Stimulated activated CD8-positive, alpha-beta memory T cell treated with anti-CD3 and anti-CD28 coated beads, Interleukin-7, amount 100 ng/mL, for 48 hours (primary cell): ENCODE measurements at places on chromosomes 3 and 15.

- no peak for DNase-seq
These were observed 378.6 kb upstream of the MCTP2 start for GRCh38 chr15:93852761-93853160.

DNA sequence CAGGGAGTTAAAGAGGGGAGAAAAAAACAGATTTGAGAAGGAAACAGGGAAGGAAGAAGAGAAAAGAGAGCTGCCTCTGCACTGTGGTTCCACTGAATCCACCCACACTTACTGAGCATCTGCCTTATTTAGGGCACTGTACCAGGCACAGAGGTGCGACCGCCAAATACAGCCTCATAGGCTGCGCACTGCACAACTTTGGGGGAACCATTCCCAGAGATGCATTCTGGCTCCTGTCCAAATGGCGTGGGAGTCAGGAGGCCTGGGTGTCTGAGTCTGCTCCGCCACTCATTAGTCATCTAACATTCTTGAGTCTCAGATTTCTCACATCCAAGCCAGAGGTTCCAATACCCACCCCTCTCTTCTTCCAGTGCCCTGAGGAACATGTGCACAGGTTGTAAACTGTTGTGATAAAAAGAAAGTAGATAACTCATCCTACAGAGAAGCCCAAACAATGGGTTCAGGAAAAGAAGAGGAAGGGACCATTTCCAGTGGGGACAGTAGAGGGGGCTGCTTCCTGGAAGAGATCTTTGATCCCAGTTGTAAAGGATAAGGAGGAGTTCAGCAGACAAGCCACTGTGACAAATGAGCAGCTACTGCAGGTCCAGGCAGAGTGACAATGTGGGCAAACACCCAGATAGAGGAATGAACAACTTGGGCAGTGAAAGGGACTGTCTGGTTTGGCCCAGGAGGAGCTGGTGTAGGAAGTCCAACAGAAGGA, 254.6 kb downstream of the UACA start:
- DNase-seq, result no peak

DNA sequence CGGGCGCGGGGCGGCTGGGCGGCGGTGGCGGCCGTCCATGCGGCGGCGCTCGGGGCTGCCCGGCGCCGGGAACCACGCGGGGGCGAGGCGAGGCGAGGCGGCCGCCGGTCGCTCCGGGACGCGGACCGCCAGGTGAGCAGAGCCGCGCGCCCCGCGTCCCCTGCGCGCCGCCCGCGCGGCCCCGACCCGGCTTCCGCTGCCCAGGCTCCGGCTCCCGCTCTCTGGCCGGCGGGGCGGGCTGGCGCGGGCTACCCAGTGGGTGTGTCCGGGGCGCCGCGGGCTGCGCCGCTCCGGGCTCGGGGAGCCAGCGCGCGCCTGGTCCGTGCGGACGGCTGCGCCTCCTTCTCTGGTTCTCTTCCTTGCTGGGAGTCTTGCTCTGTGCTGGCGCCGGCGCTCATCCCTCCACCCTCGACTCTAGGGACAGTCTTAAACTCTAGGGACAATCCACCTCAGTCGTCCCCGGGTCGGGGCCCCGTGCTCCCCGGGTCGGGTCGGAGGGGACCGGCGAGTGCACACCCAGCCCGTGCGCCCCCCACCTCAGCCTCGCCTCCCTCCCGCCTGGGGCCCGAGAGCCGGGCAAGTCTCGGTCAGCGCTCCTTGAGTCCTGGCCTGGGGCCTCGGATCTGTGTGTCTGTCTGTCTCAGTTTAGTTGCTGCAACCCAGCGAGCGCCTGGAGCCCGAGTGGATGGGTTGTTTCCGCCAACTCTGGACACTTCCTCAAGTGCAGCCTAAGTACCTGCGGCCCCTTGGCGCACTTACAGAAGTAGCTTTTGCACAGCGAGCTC, 488 bp downstream of the THSD4 start:
- no peak for DNase-seq

DNA sequence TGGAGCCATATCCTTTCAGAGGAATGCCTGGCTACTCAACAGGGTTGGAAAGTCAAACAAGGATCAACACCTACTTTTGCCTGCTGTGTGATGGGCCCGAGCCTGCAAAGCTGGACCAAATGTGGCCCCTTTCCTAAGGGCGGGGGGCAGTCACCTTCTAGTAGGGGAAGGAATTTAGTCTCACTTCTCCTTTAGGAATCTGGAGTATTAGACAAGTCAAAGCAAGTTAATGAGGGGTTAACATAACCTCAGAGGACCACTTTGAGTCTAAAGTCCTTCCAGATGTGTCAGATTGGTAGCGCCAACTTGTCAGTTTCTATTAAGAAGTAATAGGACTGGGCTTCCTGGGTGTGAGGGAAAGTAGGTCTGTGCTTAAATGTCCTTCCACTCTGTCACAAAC, 6.8 kb downstream of the EXOSC7 start:
- DNase-seq, result no peak

DNA sequence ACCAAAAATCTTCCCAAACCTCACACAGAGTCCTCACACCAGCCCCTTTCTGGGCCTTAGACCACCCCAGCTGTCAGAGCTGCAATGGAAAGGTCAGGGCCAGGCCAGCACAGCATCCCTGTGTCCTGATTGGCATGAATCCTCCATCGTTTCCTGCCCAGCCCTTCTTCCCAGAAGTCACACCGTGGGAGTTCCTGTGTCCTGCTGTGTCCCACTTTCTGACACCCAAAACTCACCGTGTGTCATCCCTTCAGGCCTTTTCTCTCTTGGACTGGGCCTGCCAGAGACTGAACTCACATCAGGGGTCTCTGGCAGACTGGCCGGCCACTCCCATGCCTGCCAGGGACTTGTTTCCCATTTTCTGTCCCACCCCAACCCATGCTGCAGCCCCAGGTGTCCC, 32.5 kb upstream of the CHRNB4 start:
- DNase-seq, result no peak

GRCh38 chr15:62785881-62786828, 256.4 kb upstream of the TPM1 start:
- DNase-seq, result no peak

GRCh38 chr15:95196176-95196915, 965.0 kb downstream of the MCTP2 start:
- DNase-seq, result no peak

- DNase-seq, result no peak
These were observed 35.2 kb downstream of the HMCES start for GRCh38 chr3:129313665-129314385.

DNA sequence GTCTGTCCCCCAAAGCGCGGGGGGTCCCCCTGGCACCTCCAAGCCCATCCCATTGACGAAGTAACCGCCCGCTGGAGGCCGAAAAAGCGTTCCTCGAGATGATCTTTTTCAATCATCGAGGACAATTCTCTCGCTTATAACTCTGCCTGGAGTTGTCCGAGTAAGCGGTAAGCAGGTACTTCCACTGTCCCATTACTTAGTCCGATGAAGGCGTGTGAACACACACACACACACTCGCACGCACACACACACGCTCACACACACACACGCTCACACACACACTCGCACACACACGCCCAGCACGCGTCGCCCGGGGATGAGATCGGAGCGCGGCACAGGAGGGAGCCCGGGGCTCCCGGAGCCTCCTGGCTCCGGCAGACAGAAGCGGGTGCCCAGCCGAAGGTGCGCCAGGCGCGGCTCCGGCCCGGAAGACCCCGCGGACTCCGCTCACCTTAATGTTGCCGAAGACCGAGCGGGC, 430 bp downstream of the SLCO2A1 start:
- no peak for DNase-seq

GRCh38 chr15:68608206-68608843, 29.5 kb downstream of the CORO2B start:
- DNase-seq, result no peak

GRCh38 chr3:79317551-79318518, 450.0 kb downstream of the ROBO1 start:
- DNase-seq, result no peak

GRCh38 chr15:54033869-54034458, 55.7 kb downstream of the UNC13C start:
- no peak for DNase-seq

DNA sequence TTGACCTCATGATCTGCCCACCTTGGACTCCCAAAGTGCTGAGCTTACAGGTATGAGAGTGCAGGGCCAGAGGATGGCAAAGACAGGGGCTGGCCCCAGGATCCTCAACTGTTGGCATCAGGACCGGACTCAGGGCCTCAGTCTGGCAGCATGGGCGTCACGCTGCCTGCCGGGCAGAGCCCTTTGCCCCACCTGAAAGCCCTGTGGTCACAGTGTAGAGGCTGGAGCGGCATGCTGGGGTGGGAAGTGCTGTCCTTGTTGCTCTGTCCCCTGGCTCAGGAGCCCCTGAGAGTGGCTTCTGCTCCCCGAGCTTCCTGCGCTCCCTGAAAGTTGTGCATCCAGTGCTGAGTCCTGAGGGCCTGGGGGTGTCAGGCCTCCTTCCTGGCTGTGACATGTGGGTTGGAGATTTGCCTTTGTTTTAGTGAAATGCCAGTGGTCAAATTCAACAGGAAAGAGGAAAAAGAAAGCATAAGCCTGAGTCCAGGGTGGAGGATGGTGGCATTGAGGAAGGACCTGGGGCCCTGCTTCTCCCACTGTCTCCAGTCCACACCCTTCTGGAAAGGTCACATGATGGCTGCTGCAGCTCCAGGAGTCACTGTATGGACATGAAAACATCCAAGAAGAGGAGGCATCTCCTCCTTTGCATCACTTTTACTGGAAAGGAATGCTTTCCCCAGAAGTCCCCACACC, 147.2 kb downstream of the OR4M2 start:
- DNase-seq, result no peak

DNA sequence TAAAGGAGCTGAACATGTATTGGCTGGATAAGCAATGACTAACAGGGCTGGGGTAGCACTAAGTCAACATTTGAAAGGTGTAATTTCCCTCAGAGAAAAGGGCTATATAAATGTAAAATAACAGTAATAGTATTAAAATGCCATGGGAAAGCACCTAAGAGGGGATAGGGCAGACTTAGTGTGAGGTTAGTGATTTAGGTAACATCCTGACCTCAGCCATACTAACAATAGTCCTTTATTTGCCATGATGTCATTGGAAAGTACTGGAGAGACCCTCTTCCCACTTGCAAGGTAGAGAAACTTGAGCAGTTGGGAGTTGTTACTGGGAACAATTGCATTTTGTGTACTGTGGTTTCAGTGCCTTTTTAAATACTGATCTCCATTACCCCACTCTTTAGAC, 103.4 kb downstream of the LSAMP start:
- no peak for DNase-seq
